ENCODE measurements at places on chromosomes 1 and 21.

- DNase-seq: no peak
Measured at GRCh38 chr1:205554026-205554811, 49.8 kb downstream of the CDK18 start.

DNA sequence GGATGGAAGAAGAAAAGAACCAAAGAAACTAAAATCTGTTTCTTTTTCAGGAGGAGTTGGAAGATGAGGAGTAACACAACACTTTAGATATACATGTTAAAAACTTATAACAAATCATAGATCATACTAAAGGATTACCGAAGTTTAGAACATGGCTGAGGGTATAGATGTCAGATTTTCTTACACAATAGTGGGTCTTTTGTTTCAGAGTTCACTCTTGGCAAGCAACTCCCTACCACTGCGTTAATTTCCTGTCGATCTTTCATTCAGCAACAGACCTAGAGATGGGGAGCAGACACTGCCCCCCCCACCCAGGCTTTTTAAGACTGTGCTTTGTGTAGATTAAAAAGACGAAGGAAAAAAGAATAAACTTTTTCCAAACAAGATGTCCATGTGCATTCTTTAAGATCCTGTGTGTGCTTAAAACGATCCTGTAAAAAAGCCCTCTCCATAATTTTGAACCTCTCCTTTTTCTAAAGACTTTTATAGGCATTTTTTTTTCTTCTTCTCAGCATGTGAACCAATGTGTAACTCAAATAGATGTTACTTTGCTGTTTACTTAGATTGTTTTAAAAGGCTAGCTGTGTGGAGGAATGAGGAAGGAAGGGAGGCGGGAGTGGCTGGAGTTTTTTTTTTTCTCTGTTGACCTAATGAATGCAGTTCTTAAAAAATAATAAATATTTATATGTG lies 50.4 kb downstream of the NFIA start:
- no peak for DNase-seq

- no peak for DNase-seq
Measured at GRCh38 chr1:87888446-87888845, 559.8 kb downstream of the LMO4 start.

- no peak for DNase-seq
Measured at GRCh38 chr1:78673120-78673519, 23.5 kb downstream of the IFI44 start.

DNA sequence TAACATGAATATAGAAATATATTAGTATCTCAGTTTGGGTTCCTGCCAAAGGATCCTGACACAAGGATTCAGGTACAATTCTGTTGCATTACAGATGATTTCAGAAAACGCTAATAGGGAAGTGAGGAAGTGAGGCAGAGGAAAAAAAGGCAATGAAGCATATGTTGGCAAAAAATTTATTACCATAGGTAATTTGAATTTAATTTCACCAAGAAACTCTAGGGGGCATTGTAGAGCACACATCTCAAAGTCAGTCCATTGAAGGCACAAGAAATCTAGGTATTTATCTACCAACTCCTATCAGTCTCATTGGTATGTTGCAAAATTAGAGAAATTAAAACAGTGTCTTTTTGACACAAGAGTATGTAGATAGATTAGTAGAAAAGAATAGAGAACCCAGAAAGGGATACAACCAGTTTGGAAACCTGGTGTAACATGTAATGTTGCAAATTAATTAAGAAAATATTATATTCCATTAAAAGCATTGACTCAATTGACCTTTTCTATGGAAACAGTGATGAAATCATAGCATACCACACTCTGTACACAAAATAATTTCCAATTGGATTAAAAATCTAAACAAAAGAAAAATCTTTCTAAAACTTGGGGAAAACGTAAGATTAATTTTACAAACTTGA lies 104.9 kb upstream of the SNX7 start:
- DNase-seq: no peak

DNA sequence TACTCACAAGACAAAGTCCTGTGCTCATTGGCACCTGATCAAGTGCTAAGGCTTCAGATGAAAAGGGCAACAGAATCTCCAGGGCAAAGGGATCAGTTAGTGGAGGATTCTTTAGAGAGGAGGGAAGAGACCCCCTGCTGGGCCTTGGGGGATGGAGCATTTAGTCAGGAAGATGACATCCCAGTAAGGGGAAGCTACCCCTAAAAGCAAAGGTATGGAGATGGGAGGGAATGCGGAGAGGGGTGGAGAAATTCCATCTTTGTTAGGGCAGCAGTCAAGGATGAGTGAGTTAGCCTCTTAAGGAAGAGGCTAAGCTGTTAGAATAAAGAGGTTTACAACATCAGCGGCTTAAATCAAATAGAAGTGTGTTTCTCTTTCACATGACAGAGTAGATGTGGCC lies 67.4 kb downstream of the ST6GALNAC3 start:
- DNase-seq: no peak

DNA sequence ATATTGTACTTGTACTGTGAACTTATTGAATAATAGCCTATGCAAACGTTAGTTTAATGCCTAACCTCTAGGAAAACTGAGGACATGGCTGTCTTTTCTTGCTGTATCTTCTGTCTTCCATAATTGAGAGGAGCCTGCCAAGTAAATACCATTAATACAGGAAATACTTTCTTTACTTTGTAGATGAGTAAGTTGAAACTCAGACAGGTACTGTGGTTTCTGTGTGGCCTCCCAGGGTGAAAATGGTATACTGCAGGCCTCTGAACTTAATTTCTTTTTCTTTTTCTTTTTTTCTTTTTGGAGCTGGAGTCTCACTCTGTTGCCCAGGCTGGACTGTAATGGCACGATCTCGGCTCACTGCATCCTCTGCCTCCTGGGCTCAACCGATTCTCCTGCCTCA lies 208.8 kb upstream of the ADGRL4 start:
- no peak for DNase-seq

DNA sequence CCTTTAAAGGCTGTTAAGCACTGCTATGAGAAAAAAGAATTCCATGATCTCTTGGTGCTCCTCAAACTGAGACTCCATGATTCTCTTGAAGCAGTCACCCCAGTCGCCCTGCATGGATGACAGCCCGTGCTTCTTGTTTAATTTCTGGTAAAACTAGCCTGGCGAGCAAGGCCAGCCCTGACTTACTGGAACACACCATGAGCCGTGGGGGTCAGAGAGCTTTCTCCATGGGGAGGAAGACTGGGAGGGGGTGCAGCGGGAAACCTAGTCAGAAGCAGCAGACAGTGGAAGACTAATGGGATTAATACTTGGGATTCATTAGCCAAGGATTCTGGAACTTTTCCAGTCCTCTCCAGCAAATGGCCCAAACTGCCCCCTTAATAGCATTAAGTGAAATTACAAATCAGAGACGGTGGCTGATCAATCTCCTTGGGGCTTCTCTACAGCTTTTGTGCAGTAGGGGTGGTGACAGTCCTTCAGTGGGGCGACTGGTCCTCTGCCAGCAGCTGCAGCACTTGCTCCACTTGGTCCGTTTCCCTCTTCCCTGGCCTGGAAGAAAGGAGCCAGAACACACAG lies 57.2 kb upstream of the LRRN2 start:
- no peak for DNase-seq

DNA sequence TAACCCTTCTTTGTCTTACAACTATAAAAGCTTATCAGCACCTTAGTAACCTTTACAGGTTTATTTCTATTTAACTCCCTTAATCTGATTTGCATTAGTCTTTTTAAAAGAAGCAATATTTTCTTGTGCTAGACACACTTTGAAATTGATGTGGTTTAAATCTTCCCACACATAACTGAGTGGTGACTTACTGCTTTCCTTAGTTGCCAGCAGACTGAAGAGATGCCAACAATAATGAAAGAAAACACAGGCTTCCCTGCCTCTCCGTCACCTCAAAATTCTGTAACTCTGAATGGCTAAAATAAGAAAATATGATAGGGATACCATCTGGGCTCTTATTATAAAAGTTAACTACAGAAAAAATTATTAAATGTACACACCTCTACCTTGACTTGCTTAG lies 196.8 kb downstream of the PTBP2 start:
- DNase-seq: no peak

- no peak for DNase-seq
Measured at GRCh38 chr1:180248731-180249681, 18.9 kb downstream of the LHX4 start.

- DNase-seq: no peak
Measured at GRCh38 chr1:58939146-58939545, 155.3 kb upstream of the JUN start.

GRCh38 chr1:1550591-1551432 lies 10.4 kb upstream of the TMEM240 start:
- no peak for DNase-seq

DNA sequence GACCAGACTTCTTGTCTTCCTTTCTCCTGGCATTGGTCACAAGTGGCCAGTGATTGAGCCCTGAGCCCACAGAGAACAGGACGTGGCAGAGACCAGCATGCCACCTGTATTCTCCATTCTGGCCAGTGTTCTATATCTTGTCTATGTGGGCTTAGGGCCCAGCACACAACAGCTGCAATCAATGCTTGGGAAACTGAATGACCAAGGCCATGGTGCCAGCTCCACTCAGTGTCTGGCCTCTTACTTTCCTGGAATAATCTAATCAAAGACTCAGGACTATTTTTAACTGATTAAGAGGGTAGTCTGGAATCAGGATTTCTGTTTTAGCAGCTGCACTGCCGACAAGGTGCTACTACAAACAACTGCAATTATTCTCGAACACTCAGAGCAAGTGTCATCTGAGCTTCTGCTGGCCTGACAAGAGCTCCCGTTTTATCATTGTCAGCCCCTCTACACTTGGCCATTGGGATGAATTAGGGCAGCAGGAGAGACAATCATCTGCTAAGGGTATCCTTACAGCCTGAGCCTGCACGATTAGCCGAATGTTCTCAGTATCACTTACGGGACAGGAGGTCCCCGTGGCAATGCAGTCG lies 74.4 kb upstream of the GRIK3 start:
- DNase-seq: no peak

GRCh38 chr1:46030876-46031660 lies 101.4 kb downstream of the PIK3R3 start:
- no peak for DNase-seq

GRCh38 chr1:84598418-84598817 lies 24.2 kb upstream of the CTBS start:
- no peak for DNase-seq

- DNase-seq: peak; percentile 9
Measured at GRCh38 chr1:10941891-10942541, 70.4 kb upstream of the TARDBP start.

- DNase-seq: no peak
Measured at GRCh38 chr1:5828308-5828935, 163.8 kb downstream of the NPHP4 start.

GRCh38 chr1:37282764-37283163 lies 191.6 kb upstream of the ZC3H12A start:
- DNase-seq: no peak

DNA sequence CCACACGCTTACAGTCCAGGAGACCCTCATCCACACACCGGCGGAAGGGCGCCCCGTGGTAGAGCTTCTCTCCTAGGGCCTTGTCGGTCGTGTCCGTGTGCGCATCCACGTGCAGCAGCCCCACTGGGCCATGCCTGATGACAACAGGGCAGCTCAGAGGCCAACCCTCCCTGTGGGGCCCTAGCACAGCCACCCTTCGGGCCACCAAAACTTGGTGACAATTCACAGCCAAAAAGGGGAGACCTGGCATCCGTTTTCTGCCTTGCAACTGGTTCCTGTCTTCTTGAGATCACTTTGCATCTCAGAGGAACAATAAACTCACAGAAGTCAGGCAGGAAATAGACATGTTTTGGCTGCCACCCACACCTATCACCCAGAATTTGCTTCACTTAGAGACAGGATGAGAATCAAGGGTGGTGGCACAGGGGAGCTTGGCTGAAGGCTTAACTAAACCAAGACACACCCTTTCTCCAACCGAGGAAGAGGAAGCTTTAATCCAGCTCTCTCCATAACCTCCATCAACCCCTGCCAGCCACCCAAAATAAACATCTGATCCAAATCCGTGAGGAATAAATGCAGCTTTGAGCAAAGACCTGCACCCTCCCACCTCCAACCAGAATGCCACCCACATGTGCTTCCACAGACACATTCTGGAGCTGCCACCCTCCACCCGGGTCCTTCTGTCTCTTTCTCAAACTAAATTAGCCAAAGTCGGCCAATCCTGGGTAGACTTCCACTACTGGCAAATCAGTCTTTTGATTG lies 5.7 kb downstream of the AGMAT start:
- DNase-seq: no peak

DNA sequence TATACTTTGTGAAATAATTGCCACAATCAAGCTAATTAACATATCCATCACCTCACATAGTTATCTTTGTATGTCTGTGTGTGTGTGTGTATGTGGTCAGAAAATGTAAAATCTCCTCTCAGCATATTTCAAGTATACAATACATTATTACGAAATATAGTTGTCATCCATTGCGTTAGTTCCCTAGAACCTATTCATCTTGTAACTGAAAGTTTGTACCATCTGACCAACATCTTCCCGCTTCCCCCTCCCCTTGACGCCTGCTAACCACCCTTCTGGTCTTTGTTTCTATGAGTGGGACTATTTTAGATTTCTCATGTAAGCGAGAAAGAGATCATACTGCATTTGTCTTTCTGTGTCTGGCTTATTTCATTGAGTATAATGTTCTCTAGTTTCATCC lies 455.3 kb downstream of the KCNT2 start:
- DNase-seq: no peak

- DNase-seq: no peak
Measured at GRCh38 chr1:78222225-78222959, 176.6 kb downstream of the GIPC2 start.

DNA sequence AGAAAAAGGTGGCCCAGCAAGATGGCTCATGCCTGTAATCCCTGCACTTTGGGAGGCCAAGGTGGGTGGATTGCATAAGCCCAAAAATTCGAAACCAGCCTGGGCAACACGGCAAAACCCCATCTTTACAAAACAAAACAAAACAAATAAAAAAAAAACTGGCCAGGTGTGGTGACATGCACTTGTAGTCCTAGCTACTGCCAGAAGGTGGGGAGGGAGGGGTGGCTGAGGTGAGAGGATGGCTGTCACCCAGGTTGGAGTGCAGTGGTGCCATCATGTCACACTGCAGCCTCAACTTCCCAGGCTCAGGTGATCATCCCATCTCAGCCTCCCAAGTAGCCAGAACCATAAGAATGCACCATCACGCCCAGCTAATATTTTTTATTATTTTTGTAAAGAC lies 22.8 kb downstream of the RERE start:
- DNase-seq: no peak

GRCh38 chr1:7707527-7707926 lies 63.6 kb upstream of the VAMP3 start:
- DNase-seq: no peak

GRCh38 chr1:43286115-43286514 lies 734 bp upstream of the C1orf210 start:
- DNase-seq: no peak

- DNase-seq: no peak
Measured at GRCh38 chr1:54499360-54500106, 48.5 kb upstream of the ACOT11 start.

GRCh38 chr1:54516249-54516920 lies 31.6 kb upstream of the ACOT11 start:
- no peak for DNase-seq

DNA sequence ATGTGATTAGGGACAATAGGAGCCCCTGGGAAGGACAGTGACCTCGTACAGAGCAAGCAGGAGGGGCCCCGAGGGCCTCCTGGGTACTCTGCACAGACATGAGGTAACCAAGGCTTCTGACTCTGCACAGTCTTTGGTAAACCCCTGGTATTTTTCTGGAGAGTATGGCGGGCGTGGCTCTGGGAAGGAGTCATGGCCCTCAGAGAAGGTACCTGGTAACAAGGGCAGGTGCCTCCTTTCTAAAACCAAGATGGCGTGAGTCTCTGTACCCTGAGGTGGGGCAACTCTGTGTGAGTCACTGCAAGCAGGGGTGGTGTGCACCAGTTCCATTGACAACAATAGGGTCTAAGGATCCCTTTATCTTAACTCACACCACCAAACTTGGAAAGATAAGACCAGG lies 39.9 kb upstream of the SLC19A1 start:
- DNase-seq: no peak
